ENCODE measurements at places on chromosomes 16 and 17. TPM values are rescaled to one million over a fixed set of nuclear protein-coding genes. Genes with fewer than 3 reads are reported as not detected.

SLC6A4 gene
- 0.07 TPM for total RNA-seq

DNA sequence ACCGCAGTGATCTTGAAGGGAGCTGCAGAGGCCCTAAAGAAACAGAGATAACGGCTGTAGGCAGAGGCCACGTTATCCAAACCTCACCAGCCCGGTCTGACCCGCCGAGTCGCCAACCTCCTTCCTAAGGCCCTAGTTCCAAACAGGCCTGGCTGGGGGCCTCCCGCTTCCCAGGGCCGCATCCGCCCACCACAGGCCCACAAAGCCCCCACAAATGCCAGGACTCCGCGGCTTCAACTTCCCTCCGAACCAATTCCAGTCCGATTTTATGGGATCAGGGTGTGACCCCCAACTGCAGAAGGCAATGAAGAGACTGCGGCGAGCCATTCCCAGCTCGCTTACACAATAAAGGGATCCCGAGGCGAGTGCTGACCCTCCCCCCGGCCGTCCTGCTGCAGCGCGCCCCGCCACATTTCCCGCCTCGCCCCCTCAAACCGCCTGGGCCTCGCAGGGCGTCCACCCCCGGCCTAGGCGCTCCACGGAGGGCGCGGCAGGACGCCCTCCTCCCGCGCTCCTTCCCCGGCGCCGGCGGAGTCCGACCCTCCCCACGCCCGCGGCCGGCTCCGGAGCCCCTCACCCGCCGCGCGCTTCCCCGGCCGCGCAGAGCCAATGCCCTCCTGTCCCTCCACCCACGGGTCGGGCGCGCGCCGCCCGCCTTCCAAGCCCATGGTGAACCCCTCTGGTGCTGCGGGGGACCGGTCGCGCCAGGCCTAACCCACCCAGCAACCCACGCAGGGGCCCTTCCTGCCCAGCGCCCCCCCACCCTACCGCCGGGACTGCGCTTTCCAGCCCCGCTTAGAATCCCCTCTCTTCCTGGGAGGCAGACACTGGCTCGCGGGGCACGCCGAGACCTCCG, 926 bp downstream of the MYH10 start:
- DNase-seq: no peak

- no peak for DNase-seq
Observed at GRCh38 chr17:59097876-59098275, 8.8 kb downstream of the TRIM37 start.

- DNase-seq: no peak
Observed at GRCh38 chr17:49716668-49717364, 9.1 kb upstream of the SLC35B1 start.

DNA sequence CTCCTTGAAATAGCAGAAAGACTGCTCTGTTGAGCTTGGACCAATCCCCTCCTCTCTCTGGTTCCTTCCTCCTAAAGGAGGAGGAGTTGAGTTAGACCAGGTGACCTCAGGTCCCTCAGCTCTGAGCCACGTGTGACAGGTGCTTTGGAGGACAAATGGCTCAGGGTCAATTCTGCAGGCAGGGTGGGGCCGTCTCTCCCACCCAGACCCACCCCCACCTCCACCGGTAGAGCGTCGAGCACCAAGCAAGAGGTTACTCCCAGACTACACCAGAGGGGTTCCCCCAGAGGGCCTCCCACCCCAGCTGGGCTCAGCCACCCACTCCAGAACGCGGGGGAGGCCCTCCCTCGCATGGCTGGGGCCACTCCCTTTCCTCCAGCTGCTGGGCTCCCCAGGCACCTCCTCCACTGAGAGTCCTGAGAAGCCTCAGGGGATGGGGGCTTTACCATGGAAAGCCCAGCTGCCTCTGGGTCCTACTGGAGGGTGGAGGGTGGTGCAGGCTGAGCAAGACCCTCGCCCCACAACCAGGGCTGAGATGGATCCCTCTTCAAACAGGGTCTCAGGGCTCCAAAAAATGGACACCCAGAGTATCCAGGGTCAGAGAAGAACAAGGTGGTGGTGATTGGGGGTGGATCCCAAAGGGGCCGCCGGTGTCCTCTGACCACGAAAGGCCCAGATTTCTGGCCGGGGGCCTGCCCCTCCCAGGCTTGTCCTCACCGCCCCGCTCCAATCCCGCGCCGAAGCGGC, 7.6 kb downstream of the MYO1C start:
- no peak for DNase-seq

DNA sequence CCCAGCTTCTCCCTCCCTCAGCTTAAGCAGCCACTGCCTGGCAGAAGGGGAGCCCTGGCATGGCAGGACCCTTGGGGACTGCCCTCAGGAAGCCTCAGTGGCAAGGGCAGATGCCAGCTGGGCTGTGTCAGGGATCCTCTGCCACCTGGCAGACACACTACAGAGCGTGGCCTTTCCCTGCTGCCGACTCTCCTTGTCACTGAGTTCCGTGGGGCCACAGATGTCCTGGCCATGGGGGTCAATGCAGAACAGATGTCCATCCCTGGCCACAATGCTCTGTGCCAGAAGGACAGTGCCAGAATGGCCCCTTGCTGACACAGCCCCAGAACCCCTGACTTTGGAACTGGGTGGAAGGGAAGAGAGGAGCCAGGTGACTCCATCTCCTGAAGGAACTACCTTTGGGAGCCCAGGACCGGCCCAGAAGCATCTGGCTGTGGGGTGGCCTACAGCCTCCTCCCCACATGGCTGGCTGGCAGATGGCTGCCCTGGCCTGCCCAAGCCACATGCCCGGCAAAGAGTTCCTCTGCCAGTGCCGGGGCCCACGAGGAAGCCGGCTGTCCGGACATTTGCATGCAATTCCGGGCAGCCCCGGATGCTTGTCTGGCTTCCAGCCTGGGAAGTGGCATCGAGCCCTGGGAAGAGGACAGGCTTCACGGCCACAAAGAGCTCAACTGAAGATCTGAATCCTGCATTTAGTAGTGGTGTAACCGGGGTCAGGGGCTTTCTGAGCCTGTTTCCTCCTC, 24.1 kb downstream of the NPTX1 start:
- DNase-seq: no peak

- DNase-seq: no peak
Observed at GRCh38 chr16:75311383-75311938, 60.0 kb upstream of the BCAR1 start.

PIRT gene
- not detected for total RNA-seq

LUC7L3 gene
- 18.1 TPM for total RNA-seq

- no peak for DNase-seq
Observed at GRCh38 chr17:1773696-1774181, 11.9 kb downstream of the SERPINF1 start.

DNA sequence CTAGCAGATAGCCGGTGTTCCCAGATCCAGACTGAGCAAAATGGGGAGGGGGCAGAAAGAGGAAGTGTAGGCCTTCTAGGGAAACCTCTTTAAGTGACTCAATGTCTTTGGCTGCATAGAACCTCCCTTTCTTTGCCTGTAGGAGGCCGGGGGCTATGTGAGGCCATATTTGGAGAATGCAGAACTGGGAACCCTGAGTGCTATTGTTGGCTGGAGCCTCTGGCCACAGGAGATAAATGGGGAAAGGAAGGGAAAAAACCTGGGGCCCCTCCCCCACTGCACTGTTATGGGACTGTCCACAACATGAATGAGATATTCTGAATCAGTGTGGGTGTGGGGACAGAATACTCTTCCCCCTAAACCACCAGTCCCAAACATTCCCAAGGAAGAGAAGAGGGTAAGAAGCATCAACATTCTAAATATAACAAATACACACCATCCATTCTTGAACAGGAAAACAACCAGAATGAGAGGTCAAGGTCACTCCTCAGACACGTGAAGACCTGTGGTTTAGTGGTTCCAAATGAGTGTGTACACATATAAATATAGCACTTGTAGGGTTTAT, 2.4 kb downstream of the VPS25 start:
- no peak for DNase-seq

GRCh38 chr16:146646-147045, 5.8 kb upstream of the HBZ start:
- no peak for DNase-seq

SEZ6 gene
- total RNA-seq: not detected

DNA sequence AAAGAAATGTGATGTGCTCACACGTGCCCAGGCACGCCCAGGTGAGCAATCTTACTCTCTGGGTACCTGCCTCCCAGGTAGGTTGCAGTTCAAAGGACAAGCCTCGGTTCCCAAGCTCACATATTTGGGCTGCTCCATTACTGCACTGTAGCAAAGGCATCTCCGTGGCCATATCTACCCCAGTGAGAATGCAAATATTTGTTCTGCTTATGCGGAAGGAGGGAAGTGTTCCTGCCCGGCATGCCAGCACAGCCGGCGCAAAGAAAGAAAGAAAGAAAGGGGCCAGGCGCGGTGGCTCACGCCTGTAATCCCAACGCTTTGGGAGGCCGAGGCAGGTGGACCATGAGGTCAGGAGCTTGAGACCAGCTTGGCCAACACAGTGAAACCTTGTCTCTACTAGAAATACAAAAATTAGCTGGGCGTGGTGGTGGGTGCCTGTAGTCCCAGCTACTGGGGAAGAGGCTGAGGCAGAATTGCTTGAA, 30.7 kb downstream of the SLC43A2 start:
- no peak for DNase-seq

EFCAB5 gene
- total RNA-seq: 0.26 TPM

EIF4A3 gene
- 119 TPM for total RNA-seq

CALB2 gene
- total RNA-seq: not detected

CYGB gene
- total RNA-seq: 0.40 TPM

DNA sequence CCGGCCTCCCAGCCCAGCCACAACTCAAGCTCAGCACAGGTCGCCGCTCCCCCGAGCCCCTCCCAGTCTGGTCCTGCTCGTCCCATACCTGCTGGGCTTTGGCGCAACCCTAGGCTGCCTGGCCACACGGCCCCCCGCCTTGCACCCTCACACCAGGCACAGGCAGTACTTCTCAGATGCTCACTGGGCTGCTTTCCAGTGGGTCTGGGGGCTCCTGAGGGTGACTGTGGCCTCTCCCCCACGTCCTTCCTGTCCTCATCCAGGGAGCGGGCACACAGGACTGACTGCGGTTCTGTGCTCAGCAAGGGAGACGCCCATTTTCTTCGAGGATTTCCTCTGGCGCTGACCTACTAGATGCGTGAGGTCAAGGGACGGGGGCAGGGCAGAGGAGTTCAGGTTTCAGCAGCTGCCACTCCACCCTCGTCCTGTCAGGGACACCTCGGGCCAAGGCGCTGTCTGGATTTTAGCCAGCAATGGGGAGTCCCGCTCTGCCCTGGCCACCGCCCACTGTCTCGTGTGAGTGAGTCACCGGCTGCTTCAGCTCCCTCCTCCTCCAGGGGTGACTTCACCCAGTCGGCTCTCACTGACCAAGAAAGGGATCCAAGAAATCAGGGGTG, 115.8 kb downstream of the NPIPB11 start:
- peak; percentile 69 for DNase-seq

ERAL1 gene
- total RNA-seq: 49.2 TPM

GRCh38 chr17:31321481-31321880, at the start of gene EVI2A:
Gene EVI2A, minus strand, starts transcription at chr17:31321622. Its CDS starts 2,609 bp downstream, at chr17:31319013.
- peak; percentile 10 for DNase-seq

GRCh38 chr17:61131585-61131984, 268.1 kb upstream of the TBX2 start:
- no peak for DNase-seq

- no peak for DNase-seq
Observed at GRCh38 chr16:27499659-27500055, 50.1 kb downstream of the GTF3C1 start.

PTX4 gene
- not detected for total RNA-seq

DNA sequence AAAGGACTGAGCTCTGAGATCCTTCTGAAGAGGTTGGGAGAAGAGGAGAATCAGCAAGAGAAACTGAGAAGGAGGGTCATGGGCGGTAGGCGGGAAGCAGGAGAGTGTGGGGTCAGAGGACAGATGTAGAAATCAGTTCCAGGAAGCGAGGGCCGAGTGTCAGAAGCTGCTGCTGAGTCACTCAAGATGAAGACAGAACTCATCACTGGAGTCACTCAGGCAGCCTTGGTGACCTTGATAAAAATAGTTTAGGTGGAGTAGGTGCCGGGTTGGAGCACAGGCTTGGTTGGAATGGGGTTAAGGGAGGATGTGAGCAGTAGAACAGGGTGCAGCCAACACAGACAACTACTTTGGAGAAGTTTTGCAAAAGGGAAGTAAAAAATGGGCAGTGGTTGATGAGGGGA, 6.1 kb upstream of the ITGAM start:
- no peak for DNase-seq

EPX gene
- not detected for total RNA-seq

GRCh38 chr16:69860233-69861231, 90.6 kb upstream of the CLEC18A start:
- no peak for DNase-seq

- DNase-seq: no peak
Observed at GRCh38 chr17:35795007-35795870, at the start of gene MMP28. Gene MMP28, minus strand, starts transcription at chr17:35795641. Its CDS starts 264 bp downstream, at chr17:35795377.

DNA sequence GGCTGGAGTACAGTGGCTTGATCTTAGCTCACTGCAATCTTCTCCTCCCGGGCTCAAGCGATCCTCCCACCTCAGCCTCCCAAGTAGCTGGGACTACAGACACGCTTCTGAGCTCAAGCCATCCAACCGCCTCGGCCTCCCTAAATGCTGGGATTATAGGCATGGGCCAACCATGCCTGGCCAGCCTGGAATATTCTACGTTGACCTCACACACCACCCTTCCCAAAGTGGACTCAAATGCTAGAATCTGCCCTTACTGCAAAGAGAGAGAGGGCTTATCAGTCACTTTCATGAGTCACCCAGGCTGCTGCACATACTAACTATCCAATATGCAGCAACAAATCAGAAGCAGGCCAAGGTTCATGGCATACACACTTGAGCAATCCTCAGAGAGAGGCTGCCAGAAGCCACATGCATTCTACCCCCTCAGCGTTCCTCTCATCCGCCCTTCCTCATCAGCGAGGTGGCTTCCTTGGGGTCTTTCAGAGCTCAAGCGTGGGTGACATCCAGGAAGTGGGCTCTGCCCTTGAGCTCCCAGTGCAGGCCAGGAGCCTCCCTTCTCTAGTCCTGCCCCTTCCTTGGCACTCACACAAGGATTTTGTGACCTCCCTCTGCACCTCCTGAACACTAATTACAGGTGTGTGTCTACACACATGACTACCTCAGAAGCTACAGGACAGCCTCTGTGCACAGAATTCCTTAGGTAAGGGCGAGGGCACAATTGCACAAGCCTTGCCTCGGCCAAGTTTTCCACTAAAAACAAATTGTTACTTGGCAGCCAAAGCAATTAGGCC, 24.8 kb upstream of the SIAH1 start:
- no peak for DNase-seq

KRTAP4-6 gene
- not detected for total RNA-seq

BAHCC1 gene
- total RNA-seq: 2.8 TPM

- DNase-seq: no peak
Observed at GRCh38 chr17:29621751-29622194, 939 bp downstream of the CORO6 start.

SEBOX gene
- not detected for total RNA-seq

DNA sequence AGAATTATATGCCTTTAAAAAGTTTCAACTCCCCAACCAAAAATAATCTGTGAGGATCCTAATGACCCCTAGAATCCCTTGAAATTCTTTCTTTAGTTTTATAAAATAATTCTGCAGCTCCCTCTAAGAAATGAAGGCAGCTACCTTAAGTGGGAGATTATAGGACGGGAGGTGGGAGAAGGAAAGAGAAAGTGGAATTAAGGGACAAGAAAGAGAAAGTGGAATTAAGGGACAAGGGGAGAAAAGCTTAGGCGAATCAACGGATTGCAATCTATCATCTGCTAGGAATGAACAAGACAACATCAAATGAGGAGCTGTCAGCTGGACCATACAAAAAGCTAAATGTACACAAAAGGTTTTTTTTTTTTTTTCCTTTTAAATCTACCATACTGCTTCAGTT, 262.0 kb downstream of the ZFHX3 start:
- DNase-seq: no peak

- DNase-seq: no peak
Observed at GRCh38 chr16:13936596-13937081, 16.7 kb downstream of the ERCC4 start.

PARN gene
- total RNA-seq: 20.4 TPM

HOXB13 gene
- total RNA-seq: not detected
